ENCODE measurements at places on chromosomes 6 and 20. TPM values are rescaled to one million over a fixed set of nuclear protein-coding genes. Genes with fewer than 3 reads are reported as not detected.
A peak's percentile ranks its signal among the peaks of the same experiment; 100 is the strongest.

COL9A3 gene
- total RNA-seq, result not detected

DNA sequence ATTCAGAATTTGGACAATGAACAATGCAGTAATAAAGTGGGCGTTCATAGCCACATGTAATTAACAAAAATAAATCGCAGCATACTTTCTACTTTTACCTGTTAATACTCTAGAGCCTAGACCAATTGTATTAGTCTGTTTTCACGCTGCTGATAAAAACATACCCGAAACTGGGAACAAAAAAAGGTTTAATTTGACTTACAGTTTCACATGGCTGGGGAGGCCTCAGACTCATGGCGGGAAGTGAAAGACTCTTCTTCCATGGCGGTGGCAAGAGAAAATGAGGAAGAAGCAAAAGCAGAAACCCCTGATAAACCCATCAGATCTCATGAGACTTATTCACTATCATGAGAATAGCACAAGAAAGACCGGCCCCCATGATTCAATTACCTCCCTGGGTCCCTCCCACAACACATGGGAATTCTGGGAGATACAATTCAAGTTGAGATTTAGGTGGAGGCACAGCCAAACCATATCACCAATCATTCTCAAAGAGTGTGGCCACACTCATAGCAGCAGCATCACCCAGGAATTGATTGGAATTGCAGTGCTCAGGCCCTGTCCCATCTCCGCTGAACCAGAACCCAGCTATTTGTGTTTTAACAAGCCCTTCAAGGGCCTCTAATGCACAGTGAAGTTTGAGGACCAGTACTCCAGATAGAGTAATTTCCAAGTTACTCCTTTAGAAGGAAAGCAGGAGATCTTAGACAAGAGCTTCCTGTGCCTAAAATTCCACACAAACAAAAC, 650.0 kb downstream of the KIF16B start:
- H3K27me3 ChIP-seq, result peaks cover 4% of the 10 kb centered on the region
- H3K36me3 ChIP-seq, result no peaks in the 10 kb centered on the region
- H3K4me1 ChIP-seq, result no peaks in the 10 kb centered on the region
- H3K4me3 ChIP-seq, result no peak overlapping the region
- no peak for DNase-seq
- no peak overlapping the region for H3K27ac ChIP-seq

GRCh38 chr20:39941245-39941644, 747.8 kb downstream of the MAFB start:
- H3K4me3 ChIP-seq, result no peak overlapping the region
- no peak overlapping the region for H3K27ac ChIP-seq
- no peaks in the 10 kb centered on the region for H3K27me3 ChIP-seq
- H3K36me3 ChIP-seq, result no peaks in the 10 kb centered on the region

DNA sequence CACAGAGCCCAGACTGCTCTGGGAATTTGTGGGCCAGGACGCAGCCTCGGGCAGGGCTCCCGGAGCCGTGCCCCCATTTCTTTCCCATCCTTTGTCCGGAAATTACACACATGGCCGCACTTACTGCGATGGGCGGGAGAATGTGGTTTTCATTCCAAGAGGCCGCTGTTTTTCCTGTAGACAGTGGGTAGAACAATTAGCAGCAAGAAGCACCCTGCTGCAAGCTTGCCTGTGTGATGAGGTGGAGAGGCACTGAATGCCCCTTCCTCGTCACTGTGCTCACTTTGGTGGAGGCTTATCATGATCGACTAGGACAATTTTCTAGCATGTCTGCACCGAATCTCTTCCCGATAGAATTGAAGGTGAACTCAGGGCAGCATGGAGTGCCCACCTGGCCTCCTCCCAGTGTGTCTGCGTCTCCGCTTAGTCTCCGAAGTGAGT, 102.8 kb downstream of the DACT2 start:
- H3K4me1 ChIP-seq, result no peaks in the 10 kb centered on the region
- H3K27ac ChIP-seq, result no peak overlapping the region
- H3K4me3 ChIP-seq, result no peak overlapping the region
- H3K27me3 ChIP-seq, result peaks cover 12% of the 10 kb centered on the region

LRRC1 gene
- 2.3 TPM for total RNA-seq

DNA sequence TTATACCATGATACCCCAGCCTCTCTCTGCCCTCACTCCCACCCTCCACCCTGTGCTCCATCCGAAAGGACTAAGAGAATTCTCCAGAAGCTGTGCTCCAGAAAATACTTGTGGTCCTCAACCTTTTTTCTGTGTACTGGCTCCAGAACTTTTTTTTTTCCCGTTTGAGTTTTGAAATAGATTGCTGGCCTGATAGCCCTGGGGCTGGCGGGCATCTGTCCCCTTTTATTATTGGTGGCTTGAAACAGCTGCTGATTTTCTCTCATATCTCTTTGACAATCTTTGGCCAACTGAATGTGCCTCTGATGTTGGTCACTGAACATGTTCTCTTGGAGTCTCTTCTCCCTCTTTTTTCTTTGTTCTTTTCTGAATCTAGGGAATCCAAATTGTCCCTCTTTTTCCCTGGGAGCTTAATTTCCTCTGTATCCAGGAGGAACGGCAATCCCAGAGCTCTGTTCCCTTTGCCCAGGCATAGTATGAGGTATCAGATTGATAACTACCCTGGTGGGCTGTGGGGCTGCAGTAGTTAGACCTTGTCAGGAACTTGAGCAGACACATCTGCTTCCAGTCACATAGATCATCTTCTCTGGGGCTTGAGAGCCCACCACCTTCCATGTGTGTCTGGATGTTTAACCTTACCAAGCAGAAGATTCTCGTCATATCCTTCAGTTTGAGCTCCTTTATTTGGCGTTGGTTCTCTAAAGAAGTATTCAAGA, 1.6 kb downstream of the PPARD start:
- no peaks in the 10 kb centered on the region for H3K27me3 ChIP-seq
- no peak for DNase-seq
- peak overlapping the region; percentile 87 for H3K27ac ChIP-seq
- peak overlapping the region; percentile 97 for H3K4me3 ChIP-seq
- peaks cover 47% of the 10 kb centered on the region for H3K4me1 ChIP-seq
- peaks cover 8% of the 10 kb centered on the region for H3K36me3 ChIP-seq

DNA sequence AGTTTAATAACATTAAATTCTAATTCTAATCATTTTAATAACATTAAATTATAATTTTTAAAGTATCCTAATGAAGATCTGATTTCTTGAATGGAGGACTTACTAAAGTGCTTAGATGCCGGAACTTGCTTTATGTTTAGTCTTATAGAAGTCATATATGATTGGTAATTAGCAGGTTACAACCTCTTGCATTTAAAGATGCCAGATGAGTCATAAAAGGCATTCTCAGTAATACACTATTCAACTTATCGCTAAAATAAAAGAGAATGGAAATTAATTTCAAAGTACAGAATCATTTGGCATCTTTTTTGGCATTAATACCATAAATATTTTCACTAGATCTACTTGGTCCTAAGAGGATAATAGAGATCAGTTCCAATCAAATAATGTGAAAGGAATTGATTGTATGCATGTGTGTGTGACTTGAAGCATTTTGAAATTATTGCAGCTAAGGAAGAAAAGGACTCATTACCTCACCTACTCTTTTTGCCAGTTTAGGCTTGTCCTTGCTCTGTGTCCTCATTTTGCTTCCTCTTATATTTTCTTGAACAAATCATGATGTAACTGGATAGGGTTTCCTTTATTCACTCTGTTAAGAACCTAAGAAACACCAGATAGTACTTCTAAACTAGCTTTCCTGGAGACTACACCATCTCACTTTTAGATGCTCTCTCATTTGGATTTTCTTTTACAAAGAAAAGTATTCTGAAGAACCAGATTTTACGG, 2.7 kb downstream of the COL21A1 start:
- no peaks in the 10 kb centered on the region for H3K36me3 ChIP-seq
- no peak for DNase-seq
- H3K27me3 ChIP-seq, result peaks cover 21% of the 10 kb centered on the region
- H3K4me1 ChIP-seq, result no peaks in the 10 kb centered on the region
- H3K27ac ChIP-seq, result no peak overlapping the region

DNA sequence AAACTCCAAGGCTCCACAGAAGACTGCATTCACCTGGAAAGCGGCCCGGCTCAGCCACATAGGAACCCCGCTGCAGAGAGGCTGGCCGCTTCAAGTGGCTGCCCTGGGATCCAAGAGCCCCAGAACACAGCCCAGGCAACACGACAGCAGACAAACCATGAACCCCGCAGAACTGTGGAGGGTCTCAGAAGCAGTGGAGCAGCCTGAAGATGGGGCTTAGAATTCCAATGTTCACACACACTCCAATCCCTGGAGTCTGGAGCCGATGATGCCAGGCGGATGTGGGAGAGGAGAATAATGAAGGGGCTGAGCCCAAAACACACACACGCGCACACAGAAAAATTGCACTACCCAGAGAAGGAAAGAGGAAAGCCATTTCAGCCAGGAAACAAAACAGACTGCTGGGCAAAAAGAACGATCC, 52.4 kb downstream of the NINL start:
- DNase-seq, result no peak
- H3K27ac ChIP-seq, result no peak overlapping the region
- H3K4me3 ChIP-seq, result no peak overlapping the region
- no peaks in the 10 kb centered on the region for H3K4me1 ChIP-seq
- no peaks in the 10 kb centered on the region for H3K27me3 ChIP-seq

RIPPLY2 gene
- not detected for total RNA-seq

BPIFB4 gene
- not detected for total RNA-seq

ADIG gene
- total RNA-seq, result not detected
